ENCODE measurements at places on chromosomes 11 and 22. TPM values are rescaled to one million over a fixed set of nuclear protein-coding genes. Genes with fewer than 3 reads are reported as not detected.

Gene SEC14L6
- not detected for total RNA-seq

Gene GPHA2
- total RNA-seq: not detected

Gene NPAS4
- total RNA-seq: not detected

Gene RANGAP1
- total RNA-seq: 43.9 TPM

Gene TUBA8
- 0.97 TPM for total RNA-seq

Gene SGSM1
- total RNA-seq: not detected

Gene MFNG
- total RNA-seq: not detected

Gene SLC43A1
- 8.6 TPM for total RNA-seq

Gene TRIM51
- not detected for total RNA-seq

Gene FAM227A
- total RNA-seq: 0.90 TPM

Gene LMNTD2
- 0.81 TPM for total RNA-seq

Data from cardiac atrium fibroblast (primary cell).